NCI-H2081 treated with DMSO at 0.1 percent for 48 hours (cell line): ENCODE measurements at places on chromosomes 11 and 22.
A peak's percentile ranks its signal among the peaks of the same experiment; 100 is the strongest.

GRCh38 chr11:23727794-23728193 is 769.1 kb upstream of the LUZP2 start:
- no peak for DNase-seq

GRCh38 chr11:132142554-132142953 is 772.1 kb downstream of the NTM start:
- no peak for DNase-seq

GRCh38 chr11:19763330-19763729 is 50.7 kb downstream of the NAV2 start:
- no peak for DNase-seq

GRCh38 chr11:47131136-47131535 is 45.5 kb downstream of the ARFGAP2 start:
- no peak for DNase-seq

DNA sequence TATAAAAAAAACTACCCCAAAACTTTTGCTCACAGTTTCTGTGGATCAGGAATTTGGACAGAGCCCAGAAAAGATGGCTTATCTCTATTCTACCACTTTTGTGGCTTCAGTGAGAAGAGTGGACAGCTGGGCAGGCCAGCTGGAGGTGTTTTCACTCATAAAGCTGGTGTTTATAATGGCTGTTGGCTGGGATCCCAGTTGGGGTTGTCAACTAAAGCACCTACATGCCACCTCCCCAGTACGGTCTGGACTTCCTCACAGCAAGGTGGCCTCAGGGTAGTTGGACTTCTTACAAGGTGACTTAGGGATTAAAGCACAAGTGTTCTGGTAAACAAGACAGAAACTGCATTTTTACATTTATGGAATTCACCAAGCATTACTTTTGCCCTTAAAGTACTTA is 171.0 kb downstream of the NELL1 start:
- peak; percentile 48 for DNase-seq

GRCh38 chr11:96841792-96842191 is 452.0 kb downstream of the JRKL start:
- no peak for DNase-seq

- no peak for DNase-seq
Measured at GRCh38 chr11:115357066-115357465, 147.1 kb downstream of the CADM1 start.

GRCh38 chr22:31162015-31162765 is 2.2 kb downstream of the RNF185 start:
- DNase-seq: no peak

GRCh38 chr11:96238563-96239135 is 104.3 kb downstream of the MAML2 start:
- DNase-seq: no peak

GRCh38 chr11:7936615-7937014 is 4.9 kb downstream of the OR10A3 start:
- DNase-seq: no peak

DNA sequence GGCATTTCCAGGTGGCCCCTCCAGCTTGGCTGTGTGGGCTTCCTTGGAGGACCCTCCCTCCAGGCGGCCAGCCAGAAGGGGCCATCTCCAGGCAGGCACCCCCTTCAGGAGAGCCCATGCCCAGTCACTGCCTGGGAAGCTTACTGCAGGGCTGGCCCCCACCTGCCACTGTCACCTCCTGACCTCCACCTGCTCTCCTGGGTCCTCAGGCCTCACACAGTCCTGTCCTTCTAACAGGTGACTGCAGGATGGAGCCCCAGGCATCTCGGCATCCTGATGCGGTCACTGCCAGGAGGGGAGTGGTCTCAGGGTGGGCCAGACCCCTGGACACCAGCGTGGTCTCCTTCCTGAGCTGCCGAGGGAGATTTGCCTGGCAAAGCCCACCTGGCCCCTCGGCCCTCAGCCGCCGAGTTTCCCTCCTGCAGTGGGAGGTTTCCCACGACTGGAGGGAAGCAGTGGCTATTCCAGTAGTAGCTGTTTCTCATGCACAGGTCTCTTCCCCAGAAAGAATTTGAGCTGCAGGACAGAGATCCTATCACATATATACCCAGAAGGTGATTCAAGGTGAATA is 13.0 kb downstream of the TBX1 start:
- DNase-seq: no peak

- DNase-seq: no peak
Measured at GRCh38 chr11:100925935-100926334, 203.7 kb downstream of the PGR start.

DNA sequence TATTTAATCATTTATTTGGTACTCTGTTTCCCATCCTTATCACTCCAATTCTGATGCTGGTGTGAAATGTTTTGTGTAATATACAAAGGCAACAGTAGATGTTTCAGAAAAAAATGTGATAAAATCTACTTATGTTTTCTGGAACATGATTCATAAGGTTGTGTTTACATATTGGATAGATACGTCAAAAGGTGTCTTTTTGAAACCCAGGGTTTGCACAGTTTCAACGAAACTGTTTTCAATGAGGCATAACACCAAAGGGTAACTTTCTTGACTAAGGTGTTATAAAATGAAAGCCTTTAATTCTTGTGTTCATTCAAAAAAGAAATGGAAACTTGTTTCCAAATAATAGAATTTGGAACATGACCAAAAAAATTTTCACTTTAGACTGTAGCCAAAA is 33.8 kb upstream of the HSD17B12 start:
- DNase-seq: no peak

DNA sequence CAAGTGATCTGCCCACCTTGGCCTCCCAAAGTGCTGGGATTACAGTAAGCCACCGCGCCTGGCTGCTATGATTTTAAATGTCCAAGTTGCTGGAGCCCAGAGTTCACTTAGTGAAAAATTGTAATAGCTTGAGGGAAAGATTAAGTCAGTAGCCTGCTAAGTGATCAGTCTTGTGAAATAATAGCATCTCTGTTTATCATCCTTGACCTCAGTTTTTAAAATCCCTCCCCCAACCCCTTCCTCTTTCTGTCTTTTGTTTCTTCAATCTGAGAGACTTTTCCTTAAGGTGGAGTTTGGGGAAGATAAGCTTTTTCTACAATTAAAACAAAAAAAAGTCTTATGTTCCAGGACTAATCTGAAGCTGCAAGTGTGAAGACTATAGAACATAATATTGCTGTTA is 6.4 kb downstream of the HIPK3 start:
- DNase-seq: no peak

GRCh38 chr11:61650781-61651571 is 29.2 kb upstream of the DAGLA start:
- no peak for DNase-seq

- no peak for DNase-seq
Measured at GRCh38 chr22:39353346-39353745, 3.6 kb downstream of the SYNGR1 start.

- DNase-seq: no peak
Measured at GRCh38 chr11:56764976-56765375, 16.5 kb upstream of the OR9G4 start.

DNA sequence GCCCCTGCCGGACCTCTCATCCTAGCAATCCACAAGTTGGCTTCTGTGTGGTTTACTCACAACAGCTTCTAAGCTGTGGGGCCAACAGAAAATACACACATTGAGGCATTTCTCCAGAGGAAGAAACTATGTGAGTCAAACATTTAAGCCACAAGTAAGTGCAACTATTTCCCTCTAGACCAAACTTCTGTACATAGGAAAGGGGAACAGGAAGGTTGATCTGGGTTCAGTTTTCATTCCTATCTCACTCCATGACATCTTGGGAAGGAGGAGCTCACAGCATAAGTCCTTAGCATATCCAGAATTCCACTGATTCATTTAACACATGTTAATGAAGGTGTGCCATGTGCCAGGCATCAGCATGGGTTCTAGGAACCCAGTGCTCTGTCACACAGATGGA is 72.8 kb upstream of the PICALM start:
- DNase-seq: no peak

DNA sequence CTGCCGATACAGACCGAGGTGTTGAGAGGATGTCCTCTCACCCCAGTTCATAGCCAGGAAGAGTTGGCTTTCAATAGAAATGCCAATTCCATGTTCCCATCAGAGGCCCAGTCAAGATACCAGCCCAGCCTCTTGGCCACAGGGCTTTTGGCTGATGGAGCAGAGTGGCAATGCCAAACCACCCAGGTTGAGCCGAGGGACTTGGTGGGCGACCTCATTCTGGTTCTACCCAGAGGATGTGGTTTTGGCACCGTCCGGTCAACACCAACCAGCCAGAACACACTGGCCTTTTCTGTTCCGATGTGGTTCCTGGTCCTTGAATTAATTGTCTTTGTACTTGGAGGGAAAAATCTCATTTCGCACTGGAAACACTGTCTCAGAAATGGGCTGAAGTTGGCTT is 60.5 kb downstream of the COMMD9 start:
- no peak for DNase-seq

DNA sequence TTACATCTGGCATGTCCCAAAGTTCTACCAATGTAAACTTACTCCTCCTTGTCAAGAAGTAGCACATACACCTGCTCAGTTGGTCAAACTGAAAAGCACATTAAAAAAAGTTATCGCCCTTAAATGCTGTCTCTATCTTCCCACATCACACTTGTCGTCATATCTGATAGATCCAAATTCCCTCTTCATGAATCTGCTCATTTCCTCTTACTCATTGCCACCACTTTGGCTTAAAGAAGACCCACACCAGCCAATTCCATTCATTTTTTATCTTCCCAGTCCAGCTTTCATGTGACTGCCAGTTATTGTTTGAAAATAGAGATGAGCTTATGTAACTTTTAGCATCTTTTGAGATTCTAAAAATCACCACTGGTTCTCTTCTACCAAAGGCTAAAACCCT is 305.9 kb upstream of the MTNR1B start:
- DNase-seq: no peak

- no peak for DNase-seq
Measured at GRCh38 chr22:29078869-29079207, 6.0 kb downstream of the KREMEN1 start.

GRCh38 chr11:20127671-20128527 is 32.4 kb downstream of the DBX1 start:
- peak; percentile 33 for DNase-seq

- DNase-seq: no peak
Measured at GRCh38 chr11:33646629-33647028, 54.0 kb downstream of the C11orf91 start.

GRCh38 chr11:58560842-58561241 is 14.8 kb downstream of the LPXN start:
- DNase-seq: no peak

GRCh38 chr11:65431451-65432099 is 9.0 kb downstream of the NEAT1 start:
- no peak for DNase-seq

DNA sequence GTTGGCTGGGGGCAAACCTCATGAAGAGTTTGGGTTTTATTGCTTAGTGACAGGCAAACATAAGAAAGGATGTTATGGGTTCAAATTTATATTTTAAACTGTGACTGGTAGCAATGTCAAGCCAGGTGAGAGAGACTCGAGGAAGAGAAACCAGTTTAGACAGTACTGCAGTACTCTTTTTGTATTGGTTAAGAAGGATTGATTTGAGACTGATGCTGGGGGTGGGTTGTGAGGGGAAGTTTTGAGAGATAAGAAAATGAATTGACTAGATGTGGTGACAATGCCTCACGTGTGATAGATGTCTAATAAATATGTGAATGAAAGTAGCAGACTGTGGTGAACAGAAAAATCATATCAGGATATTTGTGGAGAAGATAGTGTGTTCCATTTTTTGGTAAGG is 142.4 kb downstream of the DDX10 start:
- DNase-seq: no peak

DNA sequence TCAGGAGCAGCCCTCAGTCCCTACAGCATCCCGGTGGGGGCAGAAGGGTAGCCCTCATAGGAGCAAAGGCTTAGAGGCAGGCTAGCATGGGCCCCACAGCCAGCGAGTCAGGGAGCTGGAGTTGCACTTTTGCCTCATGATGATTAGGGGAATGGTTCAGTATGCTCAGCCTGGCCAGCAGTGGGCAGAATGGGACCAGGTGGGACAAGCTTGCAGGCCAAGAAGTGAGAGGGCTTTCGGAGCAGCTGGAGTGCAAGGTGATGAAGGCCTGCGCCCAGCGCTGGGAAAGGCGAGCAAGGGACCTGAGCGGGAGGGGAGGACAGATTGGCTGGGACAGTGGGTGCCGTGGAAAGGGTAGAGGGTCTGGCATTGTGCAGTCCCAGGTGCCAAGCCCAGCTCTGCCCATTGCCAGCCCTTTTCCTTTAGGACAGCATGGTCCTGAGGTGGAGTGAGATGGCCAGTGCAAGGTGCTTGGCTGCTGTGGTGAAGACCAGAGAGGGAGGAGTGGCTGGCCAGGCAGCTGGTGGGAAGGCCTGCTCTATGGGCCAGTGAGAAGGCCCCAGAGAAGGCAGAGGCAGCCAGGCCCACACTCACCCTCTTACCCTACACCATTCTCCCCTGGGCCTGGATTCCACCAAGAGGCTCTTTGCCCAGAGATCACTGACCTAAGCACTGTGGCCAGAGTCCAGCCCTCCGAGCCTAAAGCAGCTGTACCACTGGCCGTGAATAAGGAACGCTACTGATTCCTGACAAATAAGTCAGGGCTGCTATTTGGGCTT is 47.9 kb upstream of the SUSD2 start:
- DNase-seq: no peak

DNA sequence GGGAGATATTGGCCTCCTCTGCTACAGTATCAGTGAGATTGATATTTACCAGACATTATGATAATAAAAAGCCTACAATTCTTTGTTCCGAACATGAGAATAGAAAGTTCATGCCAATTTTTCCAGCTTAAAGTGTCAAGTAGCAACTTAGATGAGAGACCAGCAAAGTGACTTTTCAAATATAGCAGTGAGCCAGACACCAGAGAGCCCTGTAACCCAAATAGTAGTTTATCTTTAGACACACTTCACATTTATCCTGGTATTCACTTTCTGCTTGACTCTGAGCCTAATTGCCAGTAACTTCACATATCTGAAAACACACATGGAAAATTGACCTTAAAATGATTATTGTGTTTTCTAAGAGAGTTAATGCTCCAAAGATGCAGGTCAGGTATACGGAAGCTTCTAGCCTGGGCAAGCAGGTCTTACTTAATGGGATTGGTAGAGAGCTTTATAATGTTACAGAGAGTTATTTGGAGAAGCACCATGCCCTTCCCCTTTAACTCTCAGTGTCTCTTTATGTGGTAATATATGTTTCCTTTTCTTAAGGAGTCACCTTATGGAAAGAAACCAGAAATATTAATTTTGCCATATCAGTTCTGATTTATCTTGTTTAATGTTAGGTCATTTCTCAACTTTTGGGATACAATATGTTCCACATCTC is 852.3 kb upstream of the CHORDC1 start:
- no peak for DNase-seq

GRCh38 chr11:97525273-97525672 is 1135.5 kb downstream of the JRKL start:
- no peak for DNase-seq
